ENCODE measurements at places on chromosomes 3 and 15.

- no peak for DNase-seq
Measured at GRCh38 chr3:51380601-51381332, 4.3 kb upstream of the MANF start.

- DNase-seq = no peak
Measured at GRCh38 chr3:67450153-67450552, 204.3 kb downstream of the SUCLG2 start.

- DNase-seq = no peak
Measured at GRCh38 chr3:187064210-187065115, 74.8 kb downstream of the RPL39L start.

- DNase-seq = peak; percentile 10
Measured at GRCh38 chr3:78086150-78086549, 1046.3 kb downstream of the ROBO2 start.

DNA sequence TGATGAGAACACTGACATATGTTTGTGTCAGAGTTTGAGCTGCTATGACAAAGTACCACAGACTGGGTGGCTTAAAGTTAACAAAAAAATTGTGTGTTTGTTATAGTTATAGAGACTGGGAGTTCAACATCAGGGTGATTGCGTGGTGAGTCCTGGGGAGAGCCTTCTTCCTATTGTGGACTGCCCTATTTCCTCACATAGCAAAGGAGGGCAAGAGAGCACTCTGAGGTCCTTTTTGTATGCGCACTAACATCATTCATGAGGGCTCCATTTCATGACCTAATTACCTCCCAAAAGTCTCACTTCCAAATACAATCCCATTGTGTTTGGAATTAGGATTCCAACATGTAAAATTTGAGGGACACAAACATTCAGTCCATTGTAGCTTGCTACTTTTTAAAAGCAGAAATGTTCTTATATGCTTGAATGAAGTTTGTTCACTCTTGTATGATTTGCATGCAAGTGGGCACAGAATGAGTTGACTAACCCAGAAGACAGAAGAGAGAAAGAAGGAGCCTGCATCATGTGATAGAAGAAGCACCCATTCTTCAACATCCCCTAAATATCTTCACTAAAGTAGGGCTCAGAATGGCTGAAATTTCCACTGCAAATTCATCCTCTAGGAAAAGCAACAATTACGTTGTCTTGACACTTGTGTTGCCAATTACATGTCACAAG lies 18.9 kb upstream of the ALCAM start:
- no peak for DNase-seq

DNA sequence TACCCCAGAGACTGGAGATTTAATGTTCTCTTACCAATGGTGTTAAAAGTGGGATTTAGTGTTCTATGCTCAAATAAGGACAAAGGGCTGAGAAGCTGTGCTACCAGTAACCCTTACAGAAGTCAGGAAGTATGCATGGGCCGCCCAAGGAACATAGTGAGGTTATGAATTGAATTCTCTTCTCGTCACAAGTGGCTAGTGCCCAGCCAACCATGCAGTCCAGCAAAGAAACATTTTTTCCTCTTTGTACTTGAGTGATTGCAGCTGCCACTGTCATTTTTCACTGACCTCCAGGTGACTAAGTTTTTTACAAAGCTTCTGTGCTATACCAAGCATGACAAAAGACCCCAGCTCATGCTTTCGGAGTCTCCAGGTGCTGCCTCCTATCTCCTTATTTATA lies 110.6 kb upstream of the DCBLD2 start:
- peak; percentile 88 for DNase-seq

DNA sequence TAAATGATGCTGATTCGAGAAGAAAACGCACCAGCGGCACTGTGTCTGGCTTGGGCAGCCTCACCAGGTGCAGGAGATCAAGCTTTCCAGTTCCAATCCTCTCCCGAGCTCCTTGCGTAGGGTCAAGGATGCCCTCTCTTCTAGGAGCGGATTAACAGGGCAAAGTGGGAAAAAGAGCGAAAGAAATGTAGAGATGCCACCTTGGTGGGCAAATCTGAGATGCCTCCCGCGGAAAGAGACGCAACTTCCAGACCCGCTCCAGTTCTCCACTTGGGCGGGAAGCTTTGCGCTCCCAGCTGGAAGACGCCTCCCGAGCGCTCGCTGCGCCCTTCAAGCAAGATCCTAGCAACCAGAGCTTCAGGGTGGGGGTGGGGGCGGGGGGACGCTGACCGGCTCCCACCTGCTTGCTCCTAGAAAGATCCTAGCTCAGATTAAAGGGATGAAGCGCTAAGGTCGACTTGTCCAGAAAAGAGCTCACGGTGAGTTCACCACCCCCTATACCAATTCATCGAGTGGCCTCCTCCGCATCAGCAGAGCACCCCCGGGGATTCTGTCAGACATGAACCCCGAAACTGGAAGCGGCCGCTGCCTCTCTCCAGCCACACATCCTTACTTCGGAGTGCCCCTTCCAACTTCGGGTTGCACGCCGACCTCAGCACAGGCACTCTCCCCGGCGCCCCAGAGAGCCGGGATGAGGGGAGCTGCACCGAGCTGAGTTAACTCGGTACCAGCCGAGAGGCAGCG lies 769 bp downstream of the TAFA4 start:
- DNase-seq = no peak

GRCh38 chr15:100457201-100457600 lies 71.5 kb downstream of the CERS3 start:
- no peak for DNase-seq

- DNase-seq = no peak
Measured at GRCh38 chr15:96702589-96702988, 372.1 kb downstream of the NR2F2 start.

DNA sequence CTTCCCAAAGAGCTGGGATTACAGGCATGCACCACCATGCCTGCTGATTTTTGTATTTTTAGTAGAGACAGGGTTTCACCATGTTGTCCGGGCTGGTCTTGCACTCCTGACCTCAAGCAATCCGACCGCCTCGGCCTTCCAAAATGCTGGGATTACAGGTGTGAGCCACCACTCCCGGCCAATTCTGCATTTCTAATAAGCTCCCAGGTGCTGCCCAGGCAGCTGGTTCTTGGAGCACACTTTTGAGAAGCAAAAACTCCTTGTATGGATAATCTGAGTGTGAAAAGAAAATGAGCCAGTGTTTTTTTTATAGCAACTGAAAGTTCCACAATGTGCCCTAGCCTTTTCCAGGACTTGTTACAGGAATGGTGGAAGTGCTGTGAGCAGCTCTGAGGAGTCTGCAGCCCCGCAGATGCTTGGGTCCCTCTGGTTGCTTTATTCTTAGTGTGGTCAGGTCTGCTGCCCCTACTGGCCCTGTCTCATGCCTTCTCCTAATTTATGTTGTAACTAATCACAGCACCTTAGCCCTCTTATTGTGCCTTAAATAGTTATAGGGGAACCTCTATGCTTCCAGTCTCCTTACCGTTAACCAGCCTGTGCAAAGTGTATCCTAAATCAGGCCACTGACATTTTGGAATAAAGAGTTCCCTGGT lies 13.5 kb upstream of the KCNAB1 start:
- DNase-seq = no peak

- peak; percentile 73 for DNase-seq
Measured at GRCh38 chr15:45022871-45023658, at the start of gene SORD. Gene SORD (plus strand): TSS chr15:45023195. CDS start chr15:45023284, 89 bp downstream.

DNA sequence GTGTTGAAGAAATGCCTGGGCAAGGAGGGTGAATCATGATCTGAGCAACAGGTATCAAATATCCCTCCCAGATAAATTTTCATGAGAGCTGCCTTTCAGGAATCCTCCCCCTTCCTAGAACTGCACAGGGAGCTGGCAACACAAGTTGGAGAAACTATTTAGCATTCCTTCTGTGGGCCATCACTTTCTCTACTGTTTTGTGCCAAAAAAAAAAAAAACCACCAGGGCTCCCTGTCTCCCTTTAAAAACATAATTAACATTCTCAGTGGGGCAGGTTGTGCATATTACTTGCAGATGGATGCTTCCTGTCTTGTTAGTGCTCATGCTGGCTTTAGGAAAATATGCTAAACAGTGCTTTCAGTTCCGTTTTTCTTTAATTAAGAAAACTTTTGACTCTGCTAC lies 234.9 kb upstream of the LMCD1 start:
- DNase-seq = peak; percentile 29

DNA sequence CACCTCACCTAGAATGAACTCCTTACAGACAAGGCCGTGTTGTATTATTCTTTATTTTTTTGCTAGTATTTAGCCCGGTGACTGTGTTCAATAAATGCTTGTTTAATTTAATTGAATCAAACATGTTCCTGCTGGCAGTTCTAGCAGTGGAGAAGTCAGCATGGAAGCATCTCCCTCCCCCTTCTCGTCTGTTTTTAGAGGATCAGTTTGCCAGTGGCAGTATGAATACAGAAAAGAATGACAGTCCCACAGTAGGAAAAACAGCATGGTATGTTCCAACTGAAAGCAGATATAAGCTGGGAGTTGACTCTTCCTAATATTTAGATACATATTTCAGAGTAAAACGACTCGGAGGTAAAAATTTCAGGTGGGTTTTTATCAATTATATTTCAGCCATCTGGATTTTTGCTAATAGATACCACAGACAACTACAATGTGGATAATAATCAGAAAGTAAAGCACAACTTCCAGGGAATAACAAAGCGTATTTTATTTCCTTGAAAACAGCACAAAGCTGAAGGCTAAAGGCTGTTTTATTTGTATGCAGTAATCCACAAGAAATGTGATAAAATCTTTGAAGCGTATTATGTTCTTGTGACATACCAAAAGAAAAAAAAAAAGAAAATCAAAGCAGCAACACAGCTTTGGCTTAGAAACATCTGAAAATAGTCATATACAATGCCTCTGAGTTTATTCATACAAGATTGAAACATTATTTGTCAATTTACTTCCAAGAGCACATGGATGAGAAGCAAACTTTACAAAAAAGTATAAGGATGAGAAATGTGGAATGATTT lies 244.5 kb upstream of the KCNMB2 start:
- no peak for DNase-seq

- DNase-seq = no peak
Measured at GRCh38 chr15:66229790-66230465, 23.6 kb downstream of the MEGF11 start.

DNA sequence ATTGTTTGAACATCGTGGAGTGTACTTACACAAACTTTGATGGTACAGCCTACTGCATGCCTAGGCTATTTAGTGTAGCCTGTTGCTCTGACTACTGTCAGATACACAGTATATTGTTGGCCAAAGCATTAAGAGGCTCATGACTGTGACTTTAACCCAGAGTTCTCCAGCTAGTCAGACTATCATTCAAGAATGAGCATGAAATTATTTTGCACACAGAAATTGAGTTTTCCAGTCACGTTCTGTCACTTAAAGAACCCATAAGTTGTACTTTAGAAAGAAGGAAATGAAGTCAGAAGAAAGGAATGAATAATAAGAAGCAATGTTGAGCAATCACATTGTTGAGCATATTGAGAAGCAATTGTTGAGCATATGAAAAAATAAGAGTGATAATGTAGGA lies 37.6 kb upstream of the SLC22A13 start:
- DNase-seq = no peak

DNA sequence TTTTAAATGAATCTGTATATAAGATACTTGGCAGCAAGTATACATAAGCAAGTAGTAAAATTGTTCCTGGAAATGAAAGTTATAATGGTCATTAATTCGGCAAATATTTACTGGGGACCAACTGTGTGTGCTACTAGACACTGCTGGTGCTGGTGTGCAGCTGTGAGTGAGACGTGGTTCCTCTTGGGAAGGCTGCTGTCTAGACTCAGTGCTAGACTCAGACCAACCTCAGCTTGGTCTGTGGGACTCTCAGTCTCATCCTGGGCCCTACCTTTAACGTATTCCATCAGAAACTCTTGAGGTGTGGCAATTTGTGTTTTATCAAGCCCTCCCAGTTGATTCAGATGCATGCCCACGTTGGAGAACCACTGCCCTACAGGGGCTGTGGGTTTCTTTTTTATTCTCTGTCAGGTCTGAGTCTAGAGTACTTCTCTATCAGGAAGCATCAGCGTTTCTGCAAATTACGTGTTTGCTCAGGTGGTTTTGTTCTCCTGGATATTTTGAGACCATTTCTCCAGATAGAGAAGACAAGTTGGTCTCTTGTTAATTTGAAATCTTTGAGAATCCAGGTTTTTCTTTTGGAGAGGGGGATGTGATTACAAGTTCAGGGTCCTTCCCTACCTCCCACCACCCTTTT lies 6.8 kb downstream of the TLNRD1 start:
- no peak for DNase-seq

GRCh38 chr3:56373386-56373785 lies 94.9 kb downstream of the ERC2 start:
- no peak for DNase-seq

GRCh38 chr3:107124885-107125284 lies 252.4 kb upstream of the CCDC54 start:
- DNase-seq = no peak

GRCh38 chr15:100448481-100448880 lies 80.3 kb downstream of the CERS3 start:
- DNase-seq = no peak

GRCh38 chr15:58440922-58441321 lies 9.1 kb downstream of the LIPC start:
- DNase-seq = no peak

GRCh38 chr3:64909757-64910467 lies 222.1 kb upstream of the ADAMTS9 start:
- DNase-seq = no peak

DNA sequence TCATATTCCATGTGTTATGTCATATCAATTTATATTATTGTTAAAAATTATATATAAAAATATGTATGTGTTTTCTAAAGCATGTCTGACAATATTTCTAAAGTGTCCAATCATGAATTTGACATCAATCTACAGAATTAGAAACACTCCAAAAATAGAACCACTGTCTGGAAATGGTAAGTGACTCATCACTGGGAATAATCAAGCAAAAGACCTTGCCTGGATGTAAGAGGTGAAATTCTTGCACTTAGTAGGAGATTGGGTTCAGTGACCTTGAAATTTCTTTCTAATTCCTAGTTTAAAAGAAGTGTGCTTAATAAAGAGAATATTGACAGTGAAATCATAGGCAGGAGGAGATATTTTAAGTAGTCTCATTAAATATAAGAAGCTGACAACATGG lies 188.8 kb downstream of the ZNF385D start:
- peak; percentile 1 for DNase-seq

Measured in kidney glomerular epithelial cell (primary cell).